ENCODE measurements at places on chromosomes 7 and 10.

GRCh38 chr7:99293167-99293566 lies 20.5 kb downstream of the MYH16 start:
- DNase-seq = no peak

DNA sequence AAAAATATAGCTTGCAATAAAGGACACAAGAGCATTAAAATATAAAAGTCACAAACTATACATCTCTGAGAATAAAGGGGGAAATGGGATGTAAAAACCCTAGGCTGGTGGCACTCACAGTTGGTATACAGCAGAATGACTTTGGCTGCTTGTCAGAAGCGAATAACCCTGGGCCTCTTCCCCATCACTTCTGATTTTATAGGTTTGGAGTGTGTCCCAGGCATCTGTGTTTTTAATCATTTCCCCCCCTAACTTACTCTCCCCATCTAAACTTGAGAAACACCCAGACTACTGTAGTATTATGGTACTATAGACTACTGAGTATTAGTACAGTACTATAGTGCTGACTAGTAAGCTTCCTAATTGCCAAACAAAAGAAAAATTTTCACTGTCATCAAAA lies 1.8 kb upstream of the RPA3 start:
- DNase-seq = no peak

DNA sequence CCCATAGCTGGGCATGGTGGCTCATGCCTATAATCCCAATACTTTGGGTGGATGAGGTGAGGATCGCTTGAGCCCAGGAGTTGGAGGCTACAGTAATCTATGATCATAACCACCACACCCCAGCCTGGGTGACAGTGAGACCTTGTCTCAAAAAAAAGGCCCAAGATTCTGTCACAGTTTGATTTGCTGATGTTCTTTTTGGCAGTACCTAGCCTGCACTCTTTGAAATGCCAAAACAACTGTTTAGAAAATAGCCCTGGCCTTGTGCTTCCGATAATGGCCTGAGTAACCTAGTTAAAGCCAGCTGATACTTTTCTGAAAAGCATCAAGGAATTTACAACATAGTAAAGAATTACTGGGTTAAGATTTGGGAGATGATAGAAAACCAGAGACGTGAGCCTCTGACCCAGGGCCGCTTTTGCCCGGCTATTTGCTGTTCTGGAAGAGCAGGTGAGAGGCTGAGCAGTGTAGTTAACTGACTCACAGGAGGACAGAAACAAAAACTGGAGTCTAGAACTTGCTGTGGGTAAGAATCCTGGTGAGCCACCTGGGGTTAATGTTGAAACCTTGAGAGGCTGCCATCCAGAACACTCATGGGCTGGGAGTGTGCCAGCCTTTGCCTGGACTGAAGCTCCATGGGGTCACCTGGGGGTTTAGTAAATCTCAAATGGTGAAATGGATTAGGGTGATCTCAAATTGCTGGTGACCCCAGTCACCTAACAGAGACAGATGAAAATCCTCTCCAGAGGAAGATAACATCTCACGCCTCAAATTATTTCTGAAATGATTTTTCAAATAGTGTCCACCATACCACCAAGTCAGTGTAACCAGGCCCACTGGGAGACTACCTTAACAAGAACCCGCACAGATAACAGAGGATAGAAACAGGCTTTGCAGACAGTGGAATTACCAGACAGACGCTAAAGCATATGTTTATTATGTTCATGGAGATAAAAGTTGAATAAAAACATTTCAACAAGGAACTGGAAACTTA lies 51.8 kb downstream of the GALNT11 start:
- DNase-seq = no peak

DNA sequence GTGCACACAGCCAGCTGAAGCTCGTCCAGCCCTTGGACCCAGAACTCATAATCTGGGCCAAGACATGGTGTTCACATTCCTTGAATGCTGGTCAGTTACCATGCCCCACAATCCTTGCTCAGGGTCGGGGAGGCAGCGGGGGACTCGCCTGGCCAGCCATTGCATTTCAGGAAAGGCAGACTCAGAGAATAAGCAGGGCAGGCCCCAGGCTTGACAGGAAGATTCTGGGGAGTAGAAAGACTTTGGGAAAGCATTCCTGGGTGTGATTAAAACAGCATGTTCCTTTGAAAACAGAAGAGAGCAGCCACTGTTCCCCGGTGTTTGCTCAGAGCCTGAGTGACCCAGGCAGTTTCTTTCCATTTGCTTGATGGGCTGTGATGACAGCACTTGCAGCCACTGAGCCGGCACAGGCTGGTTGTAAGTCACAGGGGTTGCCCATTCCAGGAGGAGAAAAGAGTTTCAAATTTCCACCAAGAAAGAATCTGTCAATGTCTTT lies 473.7 kb downstream of the TYW1 start:
- DNase-seq = no peak

- no peak for DNase-seq
These were observed 87.8 kb downstream of the BTRC start for GRCh38 chr10:101441541-101442455.

- no peak for DNase-seq
These were observed 34.7 kb downstream of the DDIT4 start for GRCh38 chr10:72308320-72308987.

DNA sequence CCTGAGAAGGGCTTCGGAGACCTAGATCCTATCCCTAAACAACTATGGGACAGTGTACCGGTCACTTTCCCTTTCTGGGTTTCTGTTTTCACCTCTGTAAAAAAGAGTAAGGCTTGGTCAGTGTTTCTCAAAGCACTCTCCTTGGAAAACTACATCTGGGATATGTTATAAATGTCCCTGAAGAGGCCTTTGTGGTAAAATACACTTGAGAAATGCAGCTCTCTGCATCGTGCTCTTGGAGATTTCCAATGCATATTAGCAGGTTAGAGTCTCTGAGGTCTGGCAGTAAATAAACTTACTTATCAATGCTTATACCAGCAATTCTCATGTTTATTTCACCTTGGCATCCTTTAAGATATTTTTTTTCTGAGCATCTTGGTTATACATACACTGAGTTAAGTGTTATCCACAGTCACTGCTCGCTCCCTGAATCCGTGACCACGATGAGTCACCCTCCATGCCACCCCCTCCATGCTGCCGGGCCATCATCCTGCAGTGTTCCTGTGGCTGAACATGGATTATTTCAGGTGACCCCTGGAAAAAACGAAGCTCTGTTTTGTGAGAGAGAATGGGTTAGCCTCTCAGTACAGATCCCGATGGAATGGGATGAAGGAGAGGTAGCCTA lies 3.3 kb upstream of the TBXAS1 start:
- no peak for DNase-seq

- DNase-seq = no peak
These were observed 73.2 kb upstream of the PPP1R3C start for GRCh38 chr10:91705948-91706670.

- no peak for DNase-seq
These were observed 5.3 kb downstream of the ESYT2 start for GRCh38 chr7:158824028-158824427.

- DNase-seq = no peak
These were observed 8.7 kb downstream of the MPP7 start for GRCh38 chr10:28294169-28294532.

DNA sequence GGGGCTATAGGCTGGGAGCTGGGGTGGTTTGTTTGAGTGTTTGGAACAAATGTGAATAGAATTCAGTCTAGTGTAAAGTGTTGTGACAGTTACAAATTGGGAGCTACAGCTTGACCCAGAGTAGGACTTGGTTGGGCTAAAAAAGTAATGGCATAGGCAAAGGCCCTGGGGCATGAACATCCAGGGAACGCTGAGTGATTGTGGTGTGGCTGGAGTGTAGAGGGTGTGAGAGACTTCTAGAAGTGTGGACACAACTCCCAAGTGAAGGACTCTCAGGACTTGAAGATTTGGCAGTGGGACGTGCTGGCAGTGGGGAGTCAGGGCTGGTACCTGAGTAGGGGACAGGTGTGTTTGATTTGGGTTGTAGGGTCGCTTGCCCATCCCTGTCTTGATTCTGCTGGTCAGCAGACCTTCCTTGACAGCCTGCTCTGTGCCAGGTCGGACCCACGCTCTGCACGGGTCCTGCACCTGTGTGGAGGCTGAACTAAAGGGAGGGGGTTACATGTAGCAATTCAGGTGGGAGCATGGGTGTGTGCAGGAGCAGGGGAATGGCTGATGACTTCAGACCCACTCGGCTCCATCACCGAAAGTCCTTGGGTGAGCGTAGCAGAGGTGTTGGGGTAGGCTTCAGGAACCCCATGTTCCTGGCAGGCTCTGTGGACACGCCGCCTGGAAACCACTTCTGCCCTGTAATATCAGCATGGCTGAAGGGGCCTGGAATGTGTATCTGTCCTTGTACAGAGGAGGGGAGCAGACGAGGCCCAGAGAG lies 43.3 kb downstream of the ZMIZ1 start:
- DNase-seq = no peak

GRCh38 chr10:92356041-92356440 lies 65.1 kb downstream of the MARCHF5 start:
- DNase-seq = no peak

DNA sequence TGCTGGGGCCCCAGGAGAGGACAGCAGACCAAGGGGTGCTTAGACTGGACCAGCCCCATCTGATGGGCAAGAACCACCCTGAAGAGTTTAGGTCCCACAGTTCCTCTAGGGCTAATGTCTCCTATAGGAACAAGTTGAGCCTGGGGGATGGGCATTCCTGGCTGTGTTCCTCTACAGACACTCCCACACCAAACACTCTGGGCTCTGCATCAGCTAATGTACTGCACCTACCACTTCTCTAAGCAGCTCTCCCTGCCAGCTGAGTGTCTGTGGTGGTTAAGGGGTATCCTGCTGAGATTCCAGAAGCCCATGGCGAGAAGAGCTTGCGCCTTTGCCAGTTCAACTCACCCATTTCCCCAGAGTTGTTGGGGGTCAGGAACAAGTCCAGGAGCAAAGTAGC lies 284.1 kb upstream of the CSTF2T start:
- no peak for DNase-seq

GRCh38 chr7:3280445-3280844 lies 20.6 kb upstream of the SDK1 start:
- no peak for DNase-seq

- no peak for DNase-seq
These were observed 22.6 kb downstream of the MYL10 start for GRCh38 chr7:101606498-101606923.

DNA sequence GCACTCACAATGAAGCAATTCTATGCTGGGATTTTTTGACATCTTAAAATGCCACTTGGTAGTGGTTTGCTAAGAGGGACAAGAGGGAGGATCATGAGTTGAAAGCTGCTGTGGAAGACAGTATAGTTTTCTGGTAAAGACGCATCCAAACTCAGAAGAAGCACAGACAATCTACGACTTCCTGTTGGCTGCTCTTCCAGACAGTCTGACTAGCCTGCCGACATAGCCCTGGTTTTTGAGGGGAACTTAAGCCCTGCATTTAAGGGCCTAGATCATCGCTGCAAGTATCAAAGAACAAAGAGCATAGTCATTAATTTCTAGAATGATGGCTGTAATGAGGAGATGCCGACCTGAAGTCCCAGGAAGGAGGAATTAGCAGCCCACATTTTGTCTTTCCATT lies 99.9 kb upstream of the IKZF1 start:
- no peak for DNase-seq

- DNase-seq = no peak
These were observed 85.0 kb downstream of the PODXL start for GRCh38 chr7:131471250-131472004.

GRCh38 chr10:6920072-6921019 lies 340.3 kb upstream of the PRKCQ start:
- peak; percentile 50 for DNase-seq

- DNase-seq = no peak
These were observed 5.4 kb downstream of the ARHGAP21 start for GRCh38 chr10:24718031-24718855.

DNA sequence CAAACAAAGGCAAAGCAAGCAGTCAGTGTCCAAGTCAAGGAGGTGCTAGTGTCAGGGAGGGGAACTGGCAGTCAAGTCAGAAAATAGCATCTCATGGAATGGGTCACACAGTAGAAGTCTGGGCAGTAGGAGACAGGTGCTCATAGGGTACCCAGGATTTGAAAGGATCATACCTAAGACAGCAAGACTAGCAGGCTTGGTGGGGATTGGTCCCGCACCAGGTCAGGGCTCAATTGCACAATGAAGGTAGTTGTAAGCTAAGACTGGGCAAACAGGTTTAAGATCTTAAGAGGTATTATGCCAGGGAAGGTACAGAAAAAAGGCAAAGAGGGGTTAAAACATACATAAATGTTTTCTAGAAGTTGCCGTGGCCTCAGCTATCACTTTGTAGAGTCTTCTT lies 181.4 kb upstream of the ETV1 start:
- no peak for DNase-seq

GRCh38 chr10:103859161-103860086 lies 4.0 kb upstream of the SH3PXD2A start:
- DNase-seq = peak; percentile 21

GRCh38 chr7:85274454-85274853 lies 87.6 kb upstream of the SEMA3D start:
- no peak for DNase-seq

GRCh38 chr7:16688249-16688648 lies 42.3 kb downstream of the BZW2 start:
- DNase-seq = no peak

GRCh38 chr10:108362296-108362695 lies 1197.8 kb upstream of the SORCS1 start:
- no peak for DNase-seq

- no peak for DNase-seq
These were observed 73.6 kb upstream of the NEBL start for GRCh38 chr10:20970708-20971107.

DNA sequence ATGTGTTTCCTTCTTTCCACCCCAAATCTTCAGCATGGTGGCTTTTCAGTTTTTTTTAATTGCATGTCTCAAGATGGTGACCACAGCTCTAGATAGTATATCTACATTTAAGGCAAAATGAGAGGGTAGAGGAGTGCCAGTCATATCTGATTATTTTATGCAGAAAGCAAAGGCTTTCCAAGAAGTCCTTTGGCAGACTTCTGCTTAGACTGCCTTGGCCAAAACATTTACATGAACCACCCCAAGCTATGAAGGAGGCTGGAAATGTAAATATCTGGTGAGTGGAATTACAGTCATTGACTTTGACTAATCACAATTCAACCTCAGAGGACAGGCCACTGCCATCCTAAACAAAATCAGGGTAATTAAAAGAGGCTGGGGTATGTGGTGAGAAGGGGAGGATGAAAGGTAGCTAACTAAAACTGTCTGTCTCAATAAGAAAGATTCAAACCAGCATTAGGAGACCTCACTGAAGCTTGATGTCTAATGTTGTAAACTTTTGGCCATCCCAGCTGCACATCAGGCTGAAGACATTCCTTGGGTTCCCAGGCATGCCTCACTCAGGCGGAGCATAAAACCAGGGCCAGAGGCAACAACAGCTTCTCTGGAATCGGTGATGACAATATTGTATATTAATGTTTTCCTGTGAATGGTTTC lies 53.4 kb downstream of the PPP1R3C start:
- no peak for DNase-seq
